ENCODE measurements at places on chromosomes 12 and 14.

- DNase-seq = no peak
Observed at GRCh38 chr14:68405961-68406360, 386.9 kb downstream of the ZFP36L1 start.

DNA sequence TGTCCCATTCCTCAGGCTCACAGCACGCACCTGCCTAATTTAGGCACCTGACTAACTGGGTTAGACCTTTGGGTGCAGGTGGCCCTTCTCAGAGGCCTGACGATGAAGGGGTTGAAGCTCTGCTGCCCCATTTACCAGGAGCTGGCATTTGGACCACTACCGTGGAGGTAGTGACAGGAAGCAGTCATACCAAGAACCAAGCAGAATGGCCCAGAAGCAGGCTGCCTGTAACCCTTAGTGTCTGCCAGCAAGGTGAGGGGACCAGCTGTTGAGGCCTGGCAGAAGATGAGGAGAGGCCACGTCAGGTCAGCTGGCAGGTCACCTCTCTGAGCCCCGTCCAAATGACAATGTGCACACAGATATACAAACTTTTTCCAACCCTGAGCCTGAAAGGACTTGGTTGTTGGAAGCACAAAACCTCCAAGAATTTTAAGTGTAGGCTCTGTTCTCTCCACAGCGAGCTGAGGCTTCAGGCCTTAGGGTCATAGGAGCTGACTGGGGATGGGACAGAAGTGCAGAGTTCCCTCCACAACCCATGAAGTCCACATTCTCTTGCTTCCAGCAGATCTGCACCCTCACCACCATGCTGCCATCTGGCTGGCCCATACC, 23.1 kb downstream of the VASH1 start:
- no peak for DNase-seq

DNA sequence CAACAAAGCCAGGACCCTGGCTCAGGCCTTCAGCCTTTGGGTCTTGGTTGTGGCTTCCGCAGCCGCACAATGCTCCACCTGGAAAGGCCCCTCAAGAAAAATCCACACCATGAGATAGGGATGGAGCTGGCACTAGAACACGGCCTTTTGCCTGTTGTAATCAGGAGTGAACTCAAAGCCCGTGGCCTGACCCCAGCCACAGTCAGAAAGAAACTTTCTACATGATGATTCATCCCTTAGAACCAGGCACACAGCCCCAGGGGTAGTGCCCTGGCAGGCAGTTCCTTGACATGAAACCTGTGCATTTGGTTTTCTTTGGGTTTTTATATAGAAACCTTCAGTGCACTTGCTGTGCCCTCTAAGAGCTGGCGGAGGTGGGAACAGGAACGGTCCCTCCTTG, 5.1 kb downstream of the CLMN start:
- no peak for DNase-seq

GRCh38 chr12:106235770-106236169, 12.1 kb downstream of the CKAP4 start:
- DNase-seq = no peak

DNA sequence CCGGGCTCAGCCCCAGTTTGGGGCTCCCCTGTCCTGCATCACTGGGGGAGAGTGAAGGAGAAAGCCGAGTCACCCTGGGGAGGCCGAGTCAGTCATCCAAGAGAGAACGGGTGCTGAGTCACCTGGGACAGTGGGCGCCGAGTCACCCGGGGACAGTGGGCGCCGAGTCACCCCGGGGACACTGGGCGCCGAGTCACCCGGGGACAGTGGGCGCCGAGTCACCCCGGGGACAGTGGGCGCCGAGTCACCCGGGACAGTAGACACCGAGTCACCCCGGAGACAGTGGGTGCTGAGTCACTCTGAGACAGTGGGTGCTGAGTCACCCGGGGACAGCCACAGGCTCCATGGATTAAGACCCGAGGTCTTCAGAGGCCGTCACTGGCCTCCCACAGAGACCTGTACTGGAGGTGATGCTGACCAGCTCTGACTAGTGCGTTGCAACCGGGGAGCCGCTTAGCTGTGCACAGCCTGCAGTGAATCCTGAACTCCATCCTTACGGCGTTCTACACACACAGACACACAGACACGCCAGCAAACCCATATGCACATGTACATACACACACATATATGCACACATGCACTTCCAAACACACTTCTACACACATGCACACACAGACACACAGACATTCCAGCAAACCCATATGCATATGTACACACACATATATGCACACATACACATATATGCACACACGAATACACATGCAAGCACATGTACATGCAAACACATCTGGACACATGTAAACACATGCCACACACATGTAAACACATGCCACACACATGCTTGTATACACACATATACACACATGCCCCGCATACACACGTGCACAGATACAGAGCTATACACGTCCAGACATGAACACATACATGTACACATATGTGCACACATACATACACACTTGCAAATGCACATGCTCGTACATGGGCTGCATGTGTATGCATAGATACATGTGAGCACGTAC, 64.9 kb upstream of the GALNT9 start:
- DNase-seq = no peak

DNA sequence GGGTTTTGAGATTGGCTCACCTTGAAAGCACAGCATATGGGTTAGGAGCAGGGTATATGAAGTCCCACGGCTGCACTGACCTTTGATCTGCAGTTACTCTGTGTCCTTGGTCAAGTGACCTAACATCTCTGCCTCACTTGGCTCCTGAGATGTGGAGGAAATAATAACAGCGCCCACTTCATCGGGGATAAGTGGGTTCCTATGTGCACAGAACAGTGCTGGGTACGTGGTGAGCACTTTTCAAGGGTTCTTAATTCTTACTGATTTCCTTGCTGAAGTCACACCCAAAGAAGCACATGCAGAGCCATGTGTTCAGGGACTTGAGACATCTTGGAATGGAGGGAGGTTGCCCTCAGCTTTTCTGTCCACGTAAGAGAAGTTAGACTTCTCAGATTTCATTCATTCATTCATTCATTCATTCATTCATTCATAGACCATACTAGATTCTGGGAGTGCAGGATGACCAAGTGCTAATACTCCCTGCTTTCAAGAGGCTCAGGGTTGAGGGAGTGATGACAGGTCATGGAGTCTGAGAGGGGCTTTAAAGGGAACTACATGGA, 39.4 kb downstream of the ADGRD1 start:
- DNase-seq = no peak

- no peak for DNase-seq
Observed at GRCh38 chr14:102056694-102057442, 30.0 kb downstream of the HSP90AA1 start.

DNA sequence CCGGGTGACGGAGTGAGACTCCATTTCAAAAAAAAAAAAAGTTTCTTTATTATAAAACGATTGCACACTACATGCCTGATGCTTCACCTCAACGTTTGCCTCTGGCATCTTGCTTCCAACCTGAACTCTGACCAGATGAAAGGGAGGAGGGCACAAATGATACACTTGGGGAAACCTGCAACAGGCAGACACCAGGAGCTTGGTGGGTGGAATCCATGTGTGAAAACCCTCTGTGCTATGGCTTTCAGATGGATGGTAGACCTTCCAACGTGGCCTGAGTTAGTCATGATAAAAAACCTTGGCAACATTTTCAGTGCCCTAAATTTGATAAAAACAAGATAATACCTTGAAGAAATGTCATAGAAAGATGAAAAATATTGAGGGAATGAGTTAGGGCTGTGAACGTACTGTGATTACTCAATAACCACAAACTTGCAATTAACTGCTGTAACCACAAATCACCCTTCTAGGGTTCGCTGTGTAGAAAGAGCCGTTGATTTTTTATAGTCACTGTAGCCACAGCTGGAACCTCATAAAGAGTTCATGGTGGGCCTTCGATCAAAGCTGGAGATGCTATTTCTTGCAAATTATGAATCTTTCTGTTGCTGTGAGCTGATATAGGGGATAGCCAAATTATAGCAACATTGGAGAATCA, 26.1 kb upstream of the GZMB start:
- no peak for DNase-seq

- DNase-seq = no peak
Observed at GRCh38 chr12:111173836-111174235, 195.1 kb downstream of the PHETA1 start.

DNA sequence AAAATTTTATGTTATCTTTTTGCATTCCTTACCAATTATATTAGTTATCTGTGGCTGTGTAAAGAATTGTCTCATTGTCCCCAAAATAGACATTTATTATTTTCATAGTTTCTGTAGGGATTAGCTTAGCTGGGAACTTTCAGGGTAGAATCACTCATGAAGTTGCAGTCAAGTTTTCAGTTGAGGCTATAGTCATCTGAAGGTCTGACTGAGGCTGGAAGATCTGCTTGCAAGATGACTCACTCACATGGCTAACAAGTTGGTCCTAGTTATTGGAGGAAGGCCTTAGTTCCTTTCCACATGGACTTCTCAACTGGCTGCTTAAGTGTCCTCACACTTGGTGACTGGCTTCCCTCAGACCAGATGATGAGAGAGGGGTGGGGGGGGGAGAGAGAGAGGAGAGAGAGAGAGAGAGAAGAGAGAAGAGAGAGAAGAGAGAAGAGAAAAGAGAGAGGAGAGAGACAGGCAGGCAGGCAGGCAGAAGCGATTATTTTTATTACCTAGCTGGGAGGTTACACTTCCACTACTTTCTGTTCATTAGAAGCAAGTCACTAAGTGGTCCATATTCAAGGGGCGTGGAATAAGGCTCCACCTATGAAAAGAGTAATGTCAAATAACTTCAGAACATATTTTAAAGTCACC, 6.4 kb downstream of the AP5M1 start:
- no peak for DNase-seq

All from HS-27A (cell line).